ENCODE measurements at places on chromosomes 3 and 15. TPM values are rescaled to one million over a fixed set of nuclear protein-coding genes. Genes with fewer than 3 reads are reported as not detected.

GP5 gene
- 0.35 TPM for total RNA-seq

HRH1 gene
- 6.2 TPM for total RNA-seq

ARHGEF26 gene
- 13.3 TPM for total RNA-seq

ARPIN gene
- 10.1 TPM for total RNA-seq

TPRA1 gene
- 19.1 TPM for total RNA-seq

CTDSPL gene
- total RNA-seq, result 30.5 TPM

GJD2 gene
- total RNA-seq, result 3.0 TPM

TTC23 gene
- total RNA-seq, result 17.7 TPM
